Right forelimb (tissue), 1 donor: ENCODE measurements at places on chromosomes 12 and 14.

- no peak for DNase-seq
Observed at GRCh38 chr12:132067182-132067581, 76.9 kb downstream of the DDX51 start.

GRCh38 chr12:61676520-61676919 is 583.7 kb upstream of the USP15 start:
- DNase-seq = no peak

GRCh38 chr12:24062642-24063245 is 113.3 kb upstream of the SOX5 start:
- DNase-seq = no peak

GRCh38 chr14:68361231-68361630 is 431.6 kb downstream of the ZFP36L1 start:
- DNase-seq = no peak

DNA sequence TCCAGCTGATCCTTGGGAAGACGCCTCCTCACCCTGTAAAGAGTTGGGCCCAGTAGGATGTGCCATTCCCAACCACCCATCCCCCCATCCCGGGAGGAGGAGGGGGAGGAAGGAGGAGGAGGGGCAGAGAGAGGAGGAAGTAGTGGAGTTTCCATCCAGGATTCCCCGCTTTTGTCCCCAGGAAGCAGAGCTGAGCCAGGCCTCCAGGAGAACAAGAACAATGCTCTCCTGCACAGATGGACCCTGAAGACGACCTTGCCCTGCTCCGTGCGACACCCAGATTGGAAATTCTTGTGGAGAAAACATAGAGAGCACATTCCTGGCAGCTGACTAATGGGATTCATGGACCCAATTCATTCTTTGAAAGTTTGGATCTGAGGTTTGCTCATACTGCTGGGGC is 132.3 kb upstream of the CRY1 start:
- DNase-seq = no peak

- no peak for DNase-seq
Observed at GRCh38 chr12:127655691-127656090, 611.3 kb upstream of the TMEM132C start.

- no peak for DNase-seq
Observed at GRCh38 chr12:27400856-27401354, 45.6 kb upstream of the SMCO2 start.

DNA sequence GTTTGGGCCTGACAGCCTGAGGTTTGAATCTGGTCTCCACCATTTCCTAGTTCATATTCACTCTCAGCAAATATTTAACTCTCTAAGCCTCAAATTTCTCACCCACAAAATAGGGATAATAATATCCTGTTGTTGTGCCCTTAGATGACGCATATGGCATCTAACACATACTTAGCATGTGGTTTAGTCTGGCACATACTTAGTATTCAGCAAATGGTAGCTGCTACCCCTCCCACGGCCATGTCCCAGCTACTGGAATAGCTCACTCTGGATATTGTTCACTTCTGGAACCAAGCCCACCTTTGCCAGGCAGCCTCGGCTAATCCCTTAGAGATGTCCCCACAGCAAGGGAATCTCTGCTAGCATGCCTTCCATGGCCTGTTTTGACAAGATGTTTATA is 53.3 kb downstream of the BICD1 start:
- DNase-seq = no peak

DNA sequence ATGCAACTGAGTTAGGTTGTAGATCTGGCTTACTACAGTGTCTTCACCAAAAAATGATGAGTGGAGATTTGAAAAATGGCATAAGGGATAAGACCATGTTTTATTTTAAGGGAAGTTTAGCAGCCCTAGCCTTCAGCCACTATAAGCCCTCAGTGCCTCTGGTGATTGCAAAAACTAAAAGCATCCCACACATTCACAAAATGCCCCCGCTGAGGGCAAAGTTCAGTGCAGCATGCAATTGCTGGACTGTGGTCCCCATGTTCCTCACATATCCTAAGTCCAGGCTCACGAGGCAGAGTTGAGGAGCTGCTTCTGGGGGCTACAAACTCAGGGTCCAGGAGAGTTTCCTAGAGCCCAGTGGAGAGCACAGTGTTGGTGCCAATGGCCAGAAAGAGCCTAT is 29.6 kb upstream of the NCOR2 start:
- DNase-seq = no peak

- no peak for DNase-seq
Observed at GRCh38 chr12:61796846-61797245, 463.4 kb upstream of the USP15 start.

DNA sequence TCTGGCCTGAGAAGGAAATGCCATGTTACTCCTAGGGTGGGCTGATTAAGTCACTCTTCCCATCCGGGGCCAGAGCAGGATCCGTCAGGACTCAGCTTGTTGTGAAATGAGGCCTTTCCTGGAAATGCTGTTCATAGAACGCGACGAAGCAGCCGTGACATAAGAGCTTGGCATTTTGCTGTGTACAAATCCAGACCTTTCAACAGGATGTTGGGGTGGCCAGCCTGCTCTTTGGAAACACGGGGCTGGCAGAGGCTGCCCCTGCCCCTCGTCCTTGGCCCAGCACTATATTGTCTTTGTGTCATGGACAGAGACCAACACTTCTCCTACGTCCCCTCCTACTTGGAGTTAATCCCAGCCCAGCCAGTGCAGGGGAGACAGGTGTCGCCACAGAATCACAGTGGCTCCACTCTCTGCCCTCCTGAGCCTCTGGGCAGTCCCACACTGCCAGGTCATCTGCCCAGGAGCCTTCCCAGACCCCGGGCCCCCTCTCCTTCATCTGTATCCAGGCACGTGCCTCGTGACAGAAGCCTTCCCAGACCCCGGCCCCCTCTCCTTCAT is 18.6 kb upstream of the EIF5 start:
- DNase-seq = no peak

DNA sequence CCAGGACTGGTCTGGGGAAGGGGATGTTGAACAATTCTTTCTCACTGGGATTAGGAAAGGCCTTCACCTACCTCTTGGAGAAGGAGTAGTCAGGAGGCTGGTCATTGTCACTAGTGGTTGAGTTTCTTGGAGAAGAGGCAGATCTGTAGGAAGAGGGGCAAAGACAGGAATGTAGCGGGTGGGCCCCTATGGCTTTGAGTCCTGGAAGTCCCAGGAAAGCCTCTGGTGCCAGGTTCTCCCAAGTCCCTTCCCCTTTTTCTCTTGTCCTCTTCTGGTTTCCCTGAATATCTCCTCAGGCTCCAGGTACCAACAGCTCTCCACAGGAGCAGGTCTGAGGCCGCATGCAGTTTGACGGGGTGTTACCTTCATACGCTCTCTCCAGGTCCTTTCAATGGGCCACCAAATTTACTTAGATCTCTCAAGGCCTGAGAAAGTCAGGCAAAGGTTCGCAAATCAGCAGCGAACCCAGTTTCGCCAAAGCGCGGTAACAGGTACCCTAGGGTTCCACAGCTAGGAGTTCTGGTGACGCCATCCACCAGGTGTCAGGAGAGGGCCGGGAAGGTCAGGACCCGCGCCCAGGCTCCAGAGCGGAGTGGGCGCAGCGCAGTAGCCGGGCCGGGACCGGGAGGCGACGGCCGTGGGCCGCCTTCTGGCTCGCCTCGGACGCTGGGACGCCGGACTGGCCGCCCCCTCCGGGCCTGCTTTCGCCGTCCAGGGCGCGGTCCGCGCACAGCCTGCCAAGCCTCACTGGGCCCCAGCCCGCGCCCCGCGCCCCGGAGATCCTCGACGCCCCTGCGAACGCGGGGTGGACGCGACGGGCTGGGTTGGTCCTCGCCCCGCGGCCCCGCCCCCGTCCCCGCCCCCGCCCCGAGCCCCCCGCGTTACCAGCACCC is 795 bp downstream of the SMAGP start:
- peak; percentile 57 for DNase-seq

DNA sequence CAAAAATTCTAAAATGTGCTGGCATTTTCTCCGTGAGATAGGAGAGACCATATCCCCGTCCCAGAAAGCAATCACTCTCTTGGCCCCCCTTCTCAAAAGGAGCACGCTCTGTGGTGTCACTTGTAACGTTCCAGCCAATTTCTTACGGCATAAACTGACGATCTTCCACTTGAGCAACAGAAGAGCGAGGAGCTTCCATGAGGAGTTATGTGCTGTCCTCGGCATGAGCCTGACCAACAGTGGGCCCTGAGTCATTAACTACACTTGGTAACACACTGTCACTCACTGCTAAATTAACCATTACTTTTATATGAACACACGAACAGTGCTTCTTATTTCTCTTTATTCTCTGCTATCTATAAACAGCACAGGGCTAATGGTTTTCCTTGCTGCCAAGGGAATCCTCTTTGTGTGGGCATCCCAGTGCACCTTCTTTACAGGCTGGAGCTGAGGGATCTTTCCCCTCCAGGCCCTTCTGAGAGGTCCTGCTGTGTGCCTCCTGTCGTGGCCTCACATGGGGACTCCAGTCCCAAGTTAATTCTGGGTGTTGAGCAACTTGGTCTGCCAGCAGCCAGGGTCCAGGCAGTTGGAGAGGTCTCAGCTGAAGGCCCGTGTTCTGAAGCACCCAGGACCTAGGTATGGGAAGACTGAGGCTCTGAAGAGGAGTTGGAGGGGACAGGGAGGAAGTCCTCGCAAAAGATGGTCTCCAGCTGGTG is 9.4 kb downstream of the SLC6A13 start:
- DNase-seq = no peak

- no peak for DNase-seq
Observed at GRCh38 chr12:105164068-105164467, 56.5 kb downstream of the WASHC4 start.

DNA sequence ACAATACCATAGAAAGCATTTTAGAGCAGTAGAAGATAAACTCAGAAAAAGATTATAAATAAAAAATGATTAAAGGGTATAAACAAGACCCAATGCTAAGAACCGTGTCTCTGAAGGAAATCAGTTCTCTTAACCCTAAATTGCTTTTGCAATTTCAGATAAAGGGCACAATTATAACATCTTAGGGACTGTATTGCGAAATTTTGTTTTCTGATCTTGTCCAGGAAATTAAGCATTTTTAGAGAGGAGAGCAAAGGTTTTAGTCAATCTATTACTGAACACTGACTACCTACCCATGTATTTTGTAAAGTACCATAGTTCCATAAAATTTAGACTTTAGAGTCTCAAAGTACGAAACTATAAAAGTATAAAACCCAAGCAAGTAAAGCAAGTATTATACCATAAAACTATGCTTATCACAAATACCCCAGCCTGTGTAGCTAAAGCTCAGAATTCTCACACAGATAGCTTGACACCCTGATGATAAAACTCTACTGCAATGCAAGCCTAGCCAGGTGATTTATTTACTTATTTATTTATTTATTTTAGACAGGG is 6.8 kb upstream of the CHPT1 start:
- no peak for DNase-seq

DNA sequence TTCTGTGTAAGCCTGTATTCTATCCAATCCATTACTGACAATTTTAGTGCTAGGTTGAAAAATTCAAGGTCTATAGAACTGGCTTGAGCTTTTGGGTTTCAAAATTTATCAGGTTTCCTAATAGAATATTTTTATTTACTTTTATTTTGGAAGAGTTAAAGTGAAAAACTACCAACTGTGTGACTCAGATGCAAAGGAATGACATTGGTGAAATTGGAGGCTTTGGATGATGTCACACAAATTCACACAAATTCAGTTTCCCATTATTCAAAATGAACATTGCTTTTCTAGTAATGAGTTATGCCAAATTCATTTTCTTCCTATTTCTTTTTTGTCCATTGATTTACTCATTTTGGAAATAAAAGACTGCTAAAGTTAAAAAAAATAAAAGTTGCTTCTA is 186.9 kb downstream of the ALX1 start:
- DNase-seq = no peak

DNA sequence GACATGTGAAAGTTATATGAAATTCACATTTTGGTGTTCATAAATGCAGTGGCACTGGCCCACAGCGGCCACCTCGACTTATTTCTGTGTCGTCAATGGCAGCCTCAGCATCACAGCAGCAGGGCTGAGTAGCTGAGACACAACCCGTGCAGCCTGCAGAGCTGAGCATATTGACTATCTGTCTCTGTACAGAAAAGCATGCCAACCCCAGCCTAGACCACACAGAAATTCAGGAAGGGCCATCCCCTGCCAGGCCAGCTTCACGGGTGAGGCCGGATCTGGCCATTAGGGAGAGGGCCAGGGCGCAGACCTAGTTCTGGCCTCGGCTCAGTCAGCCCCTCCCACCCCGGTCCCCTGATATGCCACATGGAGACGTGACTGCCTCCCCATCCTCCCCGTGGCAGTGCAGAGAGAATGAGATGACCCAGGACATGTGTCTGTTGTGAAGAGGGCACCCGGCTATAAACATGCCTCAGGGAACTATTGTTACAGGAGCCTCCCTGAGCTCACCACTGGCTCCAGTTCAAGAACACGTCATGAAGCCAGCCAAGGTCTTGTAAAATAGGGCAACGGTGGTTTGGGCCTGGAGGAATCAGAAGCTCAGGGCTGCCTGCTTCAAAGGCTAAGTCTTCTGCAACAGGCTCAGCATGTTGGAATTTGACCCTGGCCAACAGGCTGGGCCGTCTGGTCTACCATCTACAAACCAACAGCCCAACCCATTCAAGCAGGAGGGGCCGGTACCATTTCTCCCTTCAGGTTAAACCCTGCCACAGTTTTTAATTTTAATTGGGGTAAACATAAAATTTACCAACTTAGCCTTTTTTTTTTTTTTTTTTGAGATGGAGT is 25.5 kb downstream of the SCARB1 start:
- no peak for DNase-seq

- DNase-seq = peak; percentile 39
Observed at GRCh38 chr12:122842505-122843405, 7.5 kb downstream of the HIP1R start.

GRCh38 chr14:102241147-102241546 is 63.8 kb downstream of the MOK start:
- DNase-seq = no peak

DNA sequence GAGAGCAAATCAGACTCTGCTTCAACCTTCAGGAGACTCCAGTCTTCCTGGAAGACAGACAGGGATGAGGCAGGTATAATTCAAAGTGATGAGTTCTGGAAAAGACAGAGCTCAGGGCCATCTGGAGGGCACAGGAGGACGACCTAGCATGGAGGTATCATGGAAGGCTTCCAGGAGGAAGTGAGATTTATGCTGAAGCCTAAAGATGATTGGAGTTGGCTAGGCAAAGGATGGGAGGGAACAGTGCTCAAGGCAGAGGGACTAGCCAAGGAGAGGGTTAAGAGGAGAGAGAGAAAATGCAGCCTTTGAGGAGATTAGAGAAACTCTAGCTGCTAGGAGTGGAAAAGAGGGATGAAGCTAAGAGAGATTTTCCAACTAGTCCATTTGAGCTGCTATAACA is 438.5 kb downstream of the MED13L start:
- no peak for DNase-seq

GRCh38 chr14:92413379-92413778 is 90.4 kb downstream of the SLC24A4 start:
- peak; percentile 50 for DNase-seq

DNA sequence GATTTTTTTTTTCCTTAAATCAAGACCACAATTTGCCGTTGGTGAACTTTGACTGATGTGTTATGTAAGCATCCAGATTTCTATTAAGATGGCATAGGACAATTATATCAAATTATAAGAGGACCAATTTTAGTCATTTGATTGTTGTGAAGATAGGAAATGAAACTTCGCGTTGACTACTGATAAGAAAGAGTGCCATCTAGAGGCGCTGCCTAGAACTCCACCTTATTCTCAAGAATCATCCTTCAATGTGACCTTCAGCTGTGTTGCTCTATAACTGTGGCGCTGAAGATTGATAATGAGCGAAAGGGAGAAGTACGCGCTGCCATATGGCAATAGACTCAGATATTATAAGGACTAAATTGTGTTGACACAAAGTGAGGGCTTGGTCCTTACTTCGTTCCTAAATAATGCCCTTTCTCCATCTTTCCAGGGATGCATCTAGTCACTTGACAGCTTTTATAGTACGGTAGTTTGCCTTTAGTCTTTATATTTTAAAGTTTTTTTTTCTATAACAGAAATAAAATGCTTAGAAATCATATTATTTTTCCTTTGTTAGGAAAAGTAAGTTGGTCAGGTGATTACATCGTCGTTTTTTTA is 350.8 kb upstream of the STXBP6 start:
- DNase-seq = peak; percentile 43
